ENCODE measurements at places on chromosomes 5 and 9. TPM values are rescaled to one million over a fixed set of nuclear protein-coding genes. Genes with fewer than 3 reads are reported as not detected.

- DNase-seq = no peak
Measured at GRCh38 chr9:77498891-77499290, 149.2 kb downstream of the GNA14 start.

DNA sequence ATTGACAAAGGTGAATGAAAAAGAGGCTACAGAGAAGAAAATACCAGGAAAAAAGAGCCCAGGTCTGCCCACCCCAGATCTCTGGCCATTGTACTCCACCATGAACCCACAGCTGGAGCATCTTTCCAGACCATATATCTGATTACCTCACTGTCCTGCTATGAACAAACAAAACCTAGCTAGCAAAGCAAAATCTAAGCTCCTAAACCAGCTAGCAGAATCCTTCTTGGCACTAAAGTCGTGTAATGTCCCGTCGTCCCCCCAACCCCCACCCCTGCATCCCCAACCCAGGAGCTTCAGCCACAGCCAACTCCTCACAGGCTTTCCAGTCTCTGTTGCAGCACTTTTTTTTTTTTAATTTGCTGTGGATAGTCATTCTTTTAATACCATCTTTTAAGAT lies 2.5 kb downstream of the C1QTNF3 start:
- DNase-seq = no peak

DNA sequence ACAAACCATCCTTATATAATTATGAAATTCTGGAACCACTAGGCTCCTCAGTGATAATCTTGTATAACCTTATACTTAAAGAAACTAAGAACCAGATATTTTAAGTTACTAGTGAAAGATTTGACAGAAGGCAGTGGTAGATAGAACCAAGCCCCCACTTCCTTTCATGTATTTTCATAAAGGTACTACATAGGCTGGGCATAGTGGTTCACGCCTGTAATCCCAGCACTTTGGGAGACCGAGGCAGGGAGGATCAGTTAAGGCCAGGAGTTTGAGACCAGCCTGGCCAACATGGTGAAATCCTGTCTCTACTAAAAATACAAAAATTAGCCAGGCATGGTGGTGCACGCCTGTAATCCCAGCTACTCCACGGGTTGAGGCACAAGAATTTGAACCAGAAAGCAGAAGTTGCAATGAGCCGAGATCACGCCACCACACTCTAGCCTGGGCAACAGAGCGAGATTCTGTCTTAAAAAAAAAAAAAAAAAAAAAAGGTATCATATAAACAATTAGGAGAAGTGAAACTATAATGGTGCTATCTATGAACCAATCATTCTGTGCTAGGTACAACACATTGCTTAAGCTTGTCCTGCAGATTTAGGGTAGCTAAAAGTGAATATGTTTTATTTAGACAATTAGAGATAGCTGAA lies 27.9 kb upstream of the DTWD2 start:
- peak; percentile 50 for DNase-seq

- DNase-seq = no peak
Measured at GRCh38 chr9:106296426-106296825, 566.5 kb upstream of the ZNF462 start.

Gene INPP5E
- 2.8 TPM for polyA plus RNA-seq

- DNase-seq = peak; percentile 87
Measured at GRCh38 chr5:91311697-91312501, 71.2 kb downstream of the ARRDC3 start.

GRCh38 chr9:96398582-96399324 lies 15.2 kb upstream of the SLC35D2 start:
- no peak for DNase-seq

Gene GFI1B
- not detected for polyA plus RNA-seq

DNA sequence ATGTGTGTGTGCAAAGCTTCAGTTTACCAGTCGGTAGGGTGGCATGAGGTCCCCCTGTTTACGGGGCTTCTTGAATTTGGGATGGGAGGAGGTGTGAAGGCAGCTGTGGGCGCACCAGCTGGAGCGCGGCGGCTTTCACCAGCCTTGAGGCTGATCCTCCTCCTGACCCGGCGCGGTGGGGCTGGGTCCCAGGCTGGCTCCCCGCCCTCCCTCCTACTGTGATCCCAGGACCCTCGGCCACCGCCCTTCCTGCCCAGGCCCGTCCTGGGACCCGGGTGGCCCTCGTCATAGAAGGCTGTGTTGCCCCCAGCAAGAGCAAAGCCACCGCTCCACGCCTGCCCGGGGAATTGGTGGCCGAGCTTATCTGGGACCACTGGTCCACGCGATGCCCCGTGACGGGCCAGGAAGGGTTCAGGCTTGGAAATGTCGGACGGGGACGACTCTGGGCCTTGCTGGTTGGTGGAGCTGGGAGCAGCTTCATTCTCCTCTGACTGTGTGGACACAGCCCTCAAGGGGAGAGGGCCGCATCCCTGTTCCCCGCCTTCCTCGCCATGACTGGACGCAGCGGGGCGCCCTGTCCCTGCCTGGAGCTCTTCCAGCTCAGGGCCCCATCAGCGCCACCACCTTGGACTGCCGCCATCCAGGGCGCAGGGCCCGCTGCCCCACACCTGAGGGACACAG lies 271.1 kb upstream of the IRX1 start:
- DNase-seq = no peak

- no peak for DNase-seq
Measured at GRCh38 chr9:32405506-32405905, 21.1 kb downstream of the ACO1 start.

- no peak for DNase-seq
Measured at GRCh38 chr9:70255486-70255885, 3.3 kb upstream of the SMC5 start.

Gene HARS2
- polyA plus RNA-seq = 27.6 TPM

Gene CD72
- polyA plus RNA-seq = 1.6 TPM

Gene SELENOP
- polyA plus RNA-seq = 548 TPM

DNA sequence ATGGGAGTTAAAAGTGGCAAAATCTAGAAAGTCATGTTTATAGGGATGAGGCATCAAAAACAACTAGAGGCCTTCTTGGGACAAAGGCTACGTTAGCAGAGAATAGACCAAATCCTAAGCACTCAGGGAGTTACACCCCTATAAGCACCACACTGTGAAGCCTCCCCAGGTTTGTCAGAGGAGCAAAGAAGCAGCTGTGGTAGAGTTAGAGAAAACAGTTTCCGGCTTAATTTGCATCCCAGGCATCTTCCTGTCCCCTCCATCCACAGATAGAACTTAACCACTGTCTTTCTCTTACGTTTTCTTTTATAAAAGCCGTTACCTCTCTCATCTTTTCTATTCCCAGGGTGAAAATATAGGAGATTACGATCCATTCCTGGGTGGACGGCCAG lies 188.6 kb upstream of the KLF9 start:
- DNase-seq = no peak

DNA sequence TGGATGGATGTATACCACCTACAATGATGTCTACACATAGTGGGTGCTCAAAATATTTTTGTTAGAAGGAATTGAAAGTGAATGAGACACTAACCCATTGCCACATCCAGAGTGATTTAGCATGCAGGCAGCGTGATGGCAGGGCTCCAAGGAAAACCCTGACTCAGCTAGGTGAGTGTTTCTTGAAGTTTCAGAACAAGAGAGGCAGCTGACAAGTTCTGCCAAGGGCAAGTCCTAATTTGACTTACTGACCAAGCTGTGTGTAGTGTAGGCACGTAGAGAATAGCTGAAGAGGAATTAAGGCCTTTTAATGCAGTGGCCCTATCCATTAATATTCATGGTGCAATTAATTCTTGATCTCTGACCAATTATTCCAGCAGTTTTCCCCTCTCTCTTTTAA lies 107.8 kb upstream of the ATP10B start:
- no peak for DNase-seq

- DNase-seq = no peak
Measured at GRCh38 chr5:109917966-109918365, 228.2 kb downstream of the MAN2A1 start.

DNA sequence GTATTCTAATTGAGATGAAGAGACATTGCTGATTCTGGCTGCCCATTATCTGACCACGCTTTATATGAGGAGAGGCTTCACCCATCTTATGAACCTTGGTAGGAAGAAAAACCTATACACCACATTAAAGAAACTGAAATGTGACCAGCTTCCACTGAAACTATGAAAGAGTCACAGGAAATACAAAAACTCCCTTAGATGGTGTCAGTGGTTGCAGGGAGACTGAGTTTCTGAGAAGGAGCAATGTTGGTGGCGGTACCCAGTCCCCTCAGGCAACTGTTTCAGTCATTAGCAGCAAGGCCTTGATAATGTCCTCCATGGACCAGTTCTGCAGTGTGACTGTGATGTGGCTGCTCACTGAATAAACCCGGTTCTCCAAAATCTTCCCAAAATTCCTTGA lies 110.5 kb upstream of the FTMT start:
- DNase-seq = no peak

Data from aorta (tissue), 5 donors.